ENCODE measurements at places on chromosomes 5 and 9.

DNA sequence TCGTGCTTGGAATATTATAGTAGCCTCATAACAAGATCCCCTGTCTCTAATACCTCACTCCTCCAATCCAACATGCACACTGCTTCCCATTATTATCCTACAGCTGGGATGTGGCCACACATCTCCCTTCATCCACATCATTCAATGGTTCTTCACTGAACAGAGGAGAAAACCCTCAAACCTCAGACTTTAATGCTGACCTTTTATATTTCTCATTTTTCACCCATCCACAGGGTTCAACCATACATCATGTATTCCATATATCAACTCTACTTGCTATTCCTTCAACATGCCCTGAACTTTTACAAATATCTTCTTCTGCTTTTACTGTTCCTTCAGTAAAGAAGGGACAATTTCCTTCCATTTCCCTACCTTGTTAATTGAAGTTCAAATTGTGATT, 396.8 kb downstream of the TLE4 start:
- no peak for DNase-seq

DNA sequence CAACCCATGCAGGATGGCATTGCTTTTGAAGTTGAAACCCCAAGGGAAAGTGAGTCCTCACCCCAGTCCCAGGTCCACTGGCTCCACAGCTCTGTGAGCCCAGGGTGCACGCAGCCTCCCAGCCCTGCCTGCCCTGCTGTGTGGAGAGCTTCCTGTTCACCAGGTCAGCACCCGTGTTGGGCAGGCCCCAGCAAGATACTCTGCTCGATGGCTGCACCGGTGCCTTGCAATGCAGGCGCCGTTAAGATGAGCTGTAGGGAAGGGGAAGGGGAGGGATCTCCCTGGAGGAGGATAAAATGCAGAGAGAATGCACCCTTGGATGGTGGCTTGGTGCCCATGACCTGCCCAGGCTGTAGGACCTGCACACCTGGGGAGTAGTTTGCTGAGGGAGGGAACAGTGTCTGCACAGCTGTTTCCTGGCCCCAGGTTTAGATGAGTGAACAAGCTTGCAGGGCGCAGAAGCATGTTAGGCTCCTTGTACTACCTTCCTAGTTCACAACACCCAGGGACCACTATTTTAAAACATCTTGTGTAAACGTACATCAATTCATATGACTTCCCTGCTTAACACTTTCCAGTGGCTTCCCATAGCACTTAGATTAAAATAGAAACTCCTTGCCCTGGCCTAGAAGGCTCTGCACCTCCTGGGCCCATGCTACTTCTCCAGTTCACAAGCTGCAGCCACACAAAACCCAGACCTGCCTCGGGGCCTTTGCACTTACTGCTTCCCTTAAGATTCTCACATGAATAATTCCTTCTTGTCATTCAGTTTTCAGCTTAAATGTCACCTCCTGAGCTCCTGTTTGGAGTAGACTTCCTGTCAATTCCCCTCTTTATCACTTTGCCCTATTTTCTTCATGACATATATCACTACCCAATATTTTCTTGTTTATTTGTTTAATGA, 19.6 kb downstream of the FAT2 start:
- DNase-seq: no peak

GRCh38 chr5:68662804-68663307, 431.0 kb upstream of the SLC30A5 start:
- DNase-seq: no peak

GRCh38 chr5:138668451-138669380, 84.5 kb upstream of the CTNNA1 start:
- no peak for DNase-seq

DNA sequence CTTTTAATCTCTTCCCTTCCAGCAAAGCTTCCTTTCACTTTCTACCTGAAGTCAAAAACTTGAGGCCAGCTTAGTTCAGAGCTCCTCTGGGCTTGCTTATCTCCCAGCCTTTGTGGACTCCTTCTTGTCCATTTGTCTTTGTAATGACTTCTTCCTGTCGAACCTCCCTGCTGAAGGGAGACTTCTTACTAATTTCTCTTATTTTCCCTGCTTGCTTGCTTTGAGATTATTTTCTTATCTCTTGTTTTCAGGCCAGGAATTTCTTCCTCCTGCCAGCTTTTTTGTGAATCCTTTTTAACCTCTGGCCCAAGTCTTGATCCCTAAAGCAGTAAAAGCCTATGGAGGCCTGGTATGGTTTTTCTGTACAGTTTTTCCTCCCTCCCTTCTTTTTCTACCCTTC, 46.8 kb upstream of the DHFR start:
- DNase-seq: no peak

DNA sequence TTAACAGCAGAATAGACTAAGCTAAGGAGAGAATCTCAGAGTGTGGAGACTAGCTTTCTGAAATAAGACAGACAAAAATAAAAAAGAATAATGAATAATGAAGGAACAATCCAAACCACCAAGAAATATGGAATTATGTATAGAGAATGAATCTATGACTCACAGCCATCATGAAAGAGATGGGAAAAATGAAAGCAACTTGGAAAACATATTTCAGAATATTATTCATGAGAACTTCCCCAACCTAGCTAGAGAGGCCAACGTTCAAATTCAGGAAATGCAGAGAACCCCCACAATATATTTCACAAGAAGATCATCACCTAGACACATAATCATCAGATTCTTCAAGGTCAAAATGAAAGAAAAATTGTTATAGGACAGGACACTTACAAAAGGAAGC, 349.0 kb upstream of the MPDZ start:
- DNase-seq: no peak

GRCh38 chr5:139709582-139710318, 61.6 kb downstream of the CXXC5 start:
- no peak for DNase-seq
